ENCODE measurements at places on chromosomes 7 and 10.

GRCh38 chr10:70292004-70292403, 8.2 kb upstream of the NPFFR1 start:
- no peak for DNase-seq

- DNase-seq = no peak
Observed at GRCh38 chr7:144936314-144936713, 100.5 kb upstream of the TPK1 start.

DNA sequence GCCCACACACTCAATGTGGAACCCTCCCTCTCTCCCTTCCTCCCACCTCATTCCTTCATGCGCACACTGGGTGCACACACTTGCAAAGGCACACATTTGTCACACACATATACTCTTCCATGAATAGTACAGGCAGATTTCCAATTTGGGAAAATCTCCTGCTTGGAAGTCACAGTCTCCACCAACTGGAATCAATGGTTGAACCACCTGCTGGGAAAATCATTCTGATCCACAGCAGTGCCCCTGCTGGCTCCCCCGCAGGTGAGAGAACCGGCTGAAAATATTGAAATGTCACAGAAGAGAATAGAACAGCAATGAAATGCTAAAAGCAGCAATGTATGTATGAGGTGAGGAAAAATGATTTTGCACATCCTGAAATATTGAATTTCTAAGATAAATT, 232.7 kb downstream of the ADAM12 start:
- DNase-seq = no peak

DNA sequence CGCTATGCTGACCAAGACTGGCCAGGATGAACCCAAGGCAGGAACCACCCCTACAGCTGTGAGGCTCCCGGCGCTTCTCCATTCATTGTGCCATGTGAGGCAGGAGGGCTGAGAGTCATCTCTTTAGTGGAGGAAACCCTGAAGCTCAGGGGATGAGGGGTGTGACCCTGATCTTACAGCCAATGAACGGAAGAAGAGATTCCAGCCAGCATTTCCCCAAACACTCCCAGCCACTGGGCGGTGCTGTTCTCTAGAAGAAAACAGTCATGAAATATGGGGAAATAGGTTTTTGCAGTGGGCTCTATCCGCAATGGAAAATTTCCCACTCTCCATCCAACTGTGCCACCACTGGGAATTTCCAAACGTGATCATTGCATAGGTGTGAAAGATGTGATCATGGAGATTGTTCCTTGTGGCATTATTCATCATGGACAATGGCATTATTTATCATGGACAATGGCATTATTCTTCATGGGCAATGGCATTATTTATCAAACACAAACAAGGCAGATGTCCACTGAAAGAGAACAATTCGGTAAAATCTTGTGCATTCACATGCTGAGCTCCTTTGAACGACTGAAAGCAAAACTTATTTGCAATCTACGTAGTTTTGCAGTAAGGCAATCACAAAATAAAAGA, 14.0 kb upstream of the SLC18A2 start:
- DNase-seq = no peak

GRCh38 chr10:107496594-107496993, 332.1 kb upstream of the SORCS1 start:
- DNase-seq = no peak

DNA sequence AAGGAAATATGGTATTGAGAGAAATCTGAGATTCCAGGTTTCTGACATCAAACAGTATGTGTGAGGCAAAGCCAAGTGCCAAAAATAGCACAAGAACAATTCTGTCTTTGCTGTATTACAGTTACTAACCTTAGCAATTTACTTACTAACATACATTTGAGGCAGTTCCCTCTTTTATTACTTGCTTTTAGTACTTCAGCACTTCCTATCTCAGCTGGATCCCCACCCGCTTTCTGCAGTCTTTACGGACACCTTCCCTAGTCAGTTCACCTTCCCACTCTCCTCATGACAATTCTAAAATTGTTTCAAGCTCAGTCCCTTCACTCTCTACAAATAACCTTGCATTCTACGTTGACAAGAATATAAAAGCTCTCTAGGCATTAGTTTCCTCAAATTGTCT, 79.2 kb downstream of the ELAPOR2 start:
- DNase-seq = no peak

Data from activated CD4-positive, CD25-positive, alpha-beta regulatory T cell (primary cell).